Endothelial cell (in vitro differentiated cells): ENCODE measurements at places on chromosomes 4 and X.

GRCh38 chrX:6026980-6027379 is 201.7 kb downstream of the NLGN4X start:
- DNase-seq = peak; percentile 5

- DNase-seq = no peak
Observed at GRCh38 chr4:122739174-122739573, 6.7 kb downstream of the BBS12 start.

- no peak for DNase-seq
Observed at GRCh38 chrX:148542481-148543255, 42.3 kb downstream of the AFF2 start.

DNA sequence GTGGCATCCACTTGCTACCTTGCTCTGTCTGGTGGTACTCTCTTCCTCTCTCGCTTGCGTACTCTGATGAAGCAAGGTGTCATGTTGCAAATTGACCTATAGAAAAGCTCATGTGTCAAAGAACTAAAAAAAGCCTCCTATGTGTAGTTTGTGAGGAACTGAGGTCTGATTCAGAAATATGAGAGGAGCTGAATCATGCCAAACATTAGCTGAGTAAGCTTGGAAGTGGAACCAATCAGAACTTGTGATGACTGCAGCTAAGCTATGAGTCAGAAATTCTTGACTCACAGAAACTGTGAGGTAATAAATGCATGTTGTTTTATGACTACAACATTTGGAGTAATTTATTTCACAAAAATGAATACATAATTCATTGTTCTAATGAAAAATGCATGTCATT is 2138.8 kb downstream of the PCDH7 start:
- DNase-seq = no peak

DNA sequence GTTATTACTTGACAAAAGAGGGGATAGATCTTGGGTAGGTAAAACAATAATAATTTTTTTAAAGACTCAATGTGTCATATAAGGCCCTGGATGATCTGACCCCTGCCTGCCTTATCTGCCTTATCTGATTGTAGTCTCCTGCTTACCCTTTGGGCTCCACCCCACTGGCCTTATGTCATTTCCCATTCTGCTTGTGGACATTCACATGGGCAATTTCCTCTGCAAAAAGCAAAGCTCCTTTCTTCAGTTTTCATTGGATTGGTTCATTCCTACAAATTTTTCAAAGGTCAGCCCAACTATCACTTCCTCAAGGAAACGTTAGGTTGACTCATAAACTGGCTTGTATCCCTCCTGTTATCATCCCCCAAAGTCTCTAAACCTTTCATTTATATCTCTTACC is 15.7 kb upstream of the TET2 start:
- no peak for DNase-seq

DNA sequence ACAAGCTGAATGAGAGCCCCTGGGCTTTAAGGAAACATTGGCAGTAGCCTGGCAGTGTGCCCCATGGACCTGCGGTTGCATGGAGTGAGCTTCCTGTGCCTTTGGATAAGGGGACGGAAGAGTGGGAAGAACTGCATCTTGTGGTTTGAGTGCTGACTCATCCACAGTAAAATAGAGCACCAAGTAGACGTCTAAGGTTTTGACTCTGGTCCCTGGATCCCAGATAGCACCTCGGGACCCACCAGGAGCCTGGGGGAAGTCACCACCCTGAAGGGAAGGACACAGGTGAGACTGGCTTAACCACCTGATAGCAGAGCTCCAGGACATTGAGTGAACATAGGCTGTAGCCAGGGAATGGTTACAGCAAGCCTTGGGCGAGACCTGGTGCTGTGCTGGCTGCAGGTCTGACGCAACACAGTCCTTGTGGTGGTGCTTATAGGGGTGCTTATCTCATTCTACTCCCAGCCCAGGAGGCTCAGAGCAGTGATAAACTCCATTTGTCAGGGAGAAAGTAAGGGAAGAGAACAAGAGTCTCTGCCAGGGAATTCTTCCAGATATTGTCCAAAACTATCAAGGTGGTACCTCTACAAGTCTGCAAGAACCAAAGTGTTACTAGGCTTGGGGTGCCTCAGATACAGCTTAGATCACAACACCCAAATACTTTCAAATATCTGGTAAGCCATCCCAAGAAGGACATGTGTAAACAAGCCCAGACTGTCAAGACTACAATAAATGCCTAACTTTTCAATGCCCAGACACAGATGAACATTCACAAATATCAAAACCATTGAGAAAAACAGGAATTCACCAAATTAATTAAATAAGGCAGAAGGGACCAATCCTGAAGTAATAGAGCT is 123.6 kb upstream of the TET2 start:
- DNase-seq = no peak

GRCh38 chr4:184329659-184330400 is 112.2 kb upstream of the ENPP6 start:
- no peak for DNase-seq

DNA sequence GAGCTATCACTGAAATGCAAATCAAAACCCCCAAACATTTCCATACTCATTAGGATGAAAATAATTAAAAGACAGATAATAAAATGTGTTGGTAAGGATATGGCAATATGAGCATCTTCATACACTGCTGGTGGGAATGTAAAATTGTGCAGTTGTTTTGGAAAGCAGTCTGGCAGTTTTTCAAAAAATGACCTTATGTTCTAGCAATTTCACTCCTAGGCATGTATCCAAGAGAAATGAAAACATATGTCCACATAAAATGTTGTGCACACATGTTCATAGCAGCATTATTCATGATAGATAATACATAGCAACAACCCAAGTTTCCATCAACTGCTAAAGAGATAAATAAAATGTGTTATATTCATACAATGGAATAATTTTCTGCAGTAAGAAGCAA is 14.8 kb upstream of the GPRASP2 start:
- DNase-seq = no peak

- no peak for DNase-seq
Observed at GRCh38 chr4:32207456-32207855, 1487.3 kb downstream of the PCDH7 start.

DNA sequence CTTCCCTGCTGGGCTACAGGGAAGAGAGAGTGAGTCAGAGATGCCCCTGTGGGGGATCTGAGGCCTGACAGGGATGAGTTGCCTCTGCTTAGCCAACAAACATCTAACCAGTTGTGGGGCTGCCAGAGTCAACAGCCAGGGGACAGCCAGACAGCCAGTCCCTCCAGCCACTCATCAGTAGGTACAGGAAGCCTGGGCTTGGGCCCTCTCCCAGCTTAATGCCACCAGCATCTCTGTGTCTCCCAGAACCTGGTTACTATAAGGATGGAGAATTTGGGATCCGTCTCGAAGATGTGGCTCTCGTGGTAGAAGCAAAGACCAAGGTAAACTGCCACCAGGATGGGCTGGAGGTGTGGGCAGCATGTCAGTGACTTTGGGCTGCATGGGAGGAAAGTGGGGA is 17.3 kb upstream of the SASH3 start:
- DNase-seq = no peak

GRCh38 chrX:136862546-136862945 is 18.0 kb downstream of the RBMX start:
- DNase-seq = no peak

GRCh38 chr4:874056-874455 is 48.1 kb upstream of the CPLX1 start:
- no peak for DNase-seq

- DNase-seq = no peak
Observed at GRCh38 chr4:115660465-115660864, 547.0 kb upstream of the NDST4 start.

GRCh38 chrX:9520217-9520590 is 55.3 kb downstream of the TBL1X start:
- DNase-seq = no peak

- no peak for DNase-seq
Observed at GRCh38 chr4:87978681-87979080, 3.2 kb downstream of the SPP1 start.

GRCh38 chr4:86627462-86628135 is 33.5 kb downstream of the PTPN13 start:
- DNase-seq = no peak

DNA sequence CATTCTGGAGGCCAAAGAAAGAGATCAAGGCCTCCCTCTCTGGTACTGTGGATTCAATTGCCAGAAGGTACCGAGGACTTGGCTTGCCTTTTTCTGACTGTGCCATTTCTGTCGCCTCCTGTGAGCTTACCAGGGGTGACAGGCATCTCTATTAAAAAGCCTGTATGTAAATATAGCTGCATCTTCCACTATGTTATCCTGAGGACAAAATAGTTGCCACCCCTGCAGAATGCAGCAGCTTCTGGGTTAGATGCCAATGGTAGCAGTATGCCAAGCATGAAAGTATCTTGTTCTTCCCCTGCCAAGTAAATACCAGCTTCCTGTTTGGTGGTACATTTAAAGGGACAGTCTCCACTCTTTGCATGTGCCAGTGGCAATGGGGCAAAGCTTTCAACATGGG is 10.7 kb downstream of the TRPC5OS start:
- DNase-seq = no peak

DNA sequence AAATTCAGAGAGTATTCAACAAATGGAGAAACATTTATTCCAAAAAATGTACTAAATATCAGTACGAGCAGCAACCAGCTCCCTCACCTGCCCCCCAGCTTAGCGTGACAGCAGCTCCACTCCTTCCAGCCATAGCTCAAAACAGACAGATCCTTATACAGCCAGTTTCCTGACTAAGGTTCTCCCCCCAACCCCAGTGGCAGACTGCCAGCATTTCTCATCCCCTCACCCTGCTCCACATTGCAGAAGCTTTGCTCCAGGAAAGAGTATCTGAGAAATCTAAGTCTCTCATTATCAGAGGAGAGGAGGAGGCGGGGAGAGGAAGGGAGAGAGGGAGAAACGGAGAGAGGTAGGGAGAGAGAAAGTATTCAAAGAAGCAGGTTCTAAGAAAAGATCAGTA is 53.3 kb upstream of the PASD1 start:
- no peak for DNase-seq

- DNase-seq = no peak
Observed at GRCh38 chr4:72323227-72323626, 245.8 kb downstream of the ADAMTS3 start.

DNA sequence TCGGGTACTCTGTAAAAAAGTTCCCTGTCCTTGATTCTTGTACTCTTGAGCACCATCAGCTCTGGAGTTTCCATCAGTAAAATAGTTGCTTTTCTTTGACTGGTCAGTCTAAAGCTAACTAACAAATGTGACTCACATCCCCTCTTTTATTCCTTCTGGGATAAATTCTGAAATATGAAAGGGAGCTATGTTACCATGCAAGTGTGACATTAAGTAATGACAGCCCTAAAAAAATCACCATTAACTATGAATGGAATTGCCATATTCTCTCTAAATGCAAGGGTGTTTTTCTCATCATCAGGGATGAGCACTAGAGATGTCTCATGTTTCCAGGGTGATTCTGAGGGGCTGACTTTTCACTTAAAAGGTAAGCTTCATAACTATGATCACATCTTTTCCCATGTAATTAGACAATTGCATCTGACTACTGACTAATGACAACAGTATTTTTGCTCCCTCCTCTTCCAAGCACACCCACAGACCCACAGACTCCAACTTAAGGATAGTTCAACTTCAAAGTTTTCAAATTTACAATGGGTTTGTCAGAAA is 26.9 kb upstream of the RASGEF1B start:
- DNase-seq = no peak

DNA sequence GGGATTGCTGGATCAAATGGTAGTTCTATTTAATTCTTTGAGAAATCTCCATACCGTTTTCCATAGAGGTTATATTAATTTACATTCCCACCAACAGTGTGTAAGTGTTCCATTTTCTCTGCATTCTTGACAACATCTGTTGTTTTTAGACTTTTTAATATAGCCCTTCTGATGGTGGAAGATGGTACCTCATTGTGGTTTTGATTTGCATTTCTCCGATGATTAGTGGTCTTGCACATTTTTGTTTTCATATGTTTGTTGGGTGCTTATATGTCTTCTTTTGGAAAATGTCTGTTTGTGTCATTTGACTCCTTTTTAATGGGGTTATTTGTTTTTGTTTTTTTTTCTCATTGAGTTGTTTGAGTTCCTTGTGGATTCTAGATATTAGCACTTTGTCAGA is 75.3 kb upstream of the PUDP start:
- no peak for DNase-seq

DNA sequence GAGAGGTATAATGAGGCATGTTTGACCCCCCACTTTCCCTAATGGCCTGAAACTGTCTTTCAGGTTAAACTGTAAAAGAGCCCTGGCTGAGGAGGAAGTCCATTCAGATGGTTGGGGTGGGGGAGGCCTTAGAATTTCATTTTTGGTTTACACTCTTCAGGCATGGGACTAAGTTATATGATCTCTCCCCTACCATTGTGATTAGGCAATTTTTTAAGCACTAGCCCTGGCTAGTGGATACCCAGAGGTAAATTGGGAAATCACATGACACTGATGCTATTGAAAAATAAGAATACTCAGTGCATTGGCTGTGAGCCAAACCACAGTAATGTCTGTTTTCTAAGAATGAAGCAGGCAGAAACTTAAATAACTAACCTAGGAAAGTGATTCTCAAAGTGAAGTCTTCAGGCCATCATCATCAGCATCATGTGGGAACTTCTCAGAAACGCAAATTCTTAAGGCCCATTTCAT is 149.7 kb downstream of the RRAGB start:
- DNase-seq = no peak

- DNase-seq = no peak
Observed at GRCh38 chr4:145535202-145535601, 53.5 kb downstream of the SMAD1 start.

- no peak for DNase-seq
Observed at GRCh38 chr4:26176598-26177149, 144.1 kb upstream of the RBPJ start.

DNA sequence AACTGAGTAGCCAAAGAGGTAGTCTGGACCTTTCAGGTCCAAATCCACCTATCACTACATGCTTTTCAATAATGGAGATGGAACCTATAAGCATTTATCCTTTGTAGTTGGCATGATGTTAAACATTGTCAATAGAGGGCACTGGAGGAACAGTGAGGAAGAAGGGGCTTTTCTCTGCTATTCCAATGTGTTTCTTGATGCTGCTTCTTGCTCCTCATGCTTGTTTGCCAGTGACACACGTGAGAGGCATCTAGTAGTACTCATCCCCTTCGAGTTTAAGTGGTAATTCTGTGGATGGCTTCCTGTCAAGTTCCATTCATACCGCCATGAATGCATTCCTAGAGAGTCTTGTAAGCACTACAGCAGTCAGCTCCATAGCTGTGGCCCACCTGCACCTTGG is 84.0 kb downstream of the NAA11 start:
- DNase-seq = no peak

- DNase-seq = no peak
Observed at GRCh38 chr4:104716584-104716983, 221.9 kb upstream of the CXXC4 start.

GRCh38 chr4:105283501-105283900 is 136.8 kb downstream of the TET2 start:
- no peak for DNase-seq

DNA sequence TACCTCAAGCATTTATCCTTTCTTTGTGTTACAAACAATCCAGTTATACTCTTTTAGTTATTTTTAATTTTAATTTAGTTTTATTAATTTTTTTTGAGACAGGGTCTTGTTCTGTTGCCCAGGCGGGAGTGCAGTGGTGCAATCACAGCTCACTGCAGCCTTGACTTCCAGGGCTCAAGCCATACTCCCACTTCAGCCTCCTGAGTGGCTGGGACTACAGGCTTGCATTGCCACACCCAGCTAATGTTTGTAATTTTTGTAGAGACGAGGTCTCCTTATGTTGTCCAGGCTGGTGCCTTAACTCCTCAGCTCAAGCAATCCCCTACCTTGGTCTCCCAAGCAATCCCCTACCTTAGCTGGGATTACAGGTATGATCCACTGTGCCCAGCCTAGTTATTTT is 45.9 kb downstream of the CDKL5 start:
- DNase-seq = no peak

- DNase-seq = no peak
Observed at GRCh38 chrX:23938690-23939089, 30.9 kb downstream of the CXorf58 start.
